NAMALWA (cell line): ENCODE measurements at places on chromosomes 1 and 21.

- DNase-seq = no peak
These were observed 3.5 kb downstream of the ITPKB start for GRCh38 chr1:226735576-226735975.

DNA sequence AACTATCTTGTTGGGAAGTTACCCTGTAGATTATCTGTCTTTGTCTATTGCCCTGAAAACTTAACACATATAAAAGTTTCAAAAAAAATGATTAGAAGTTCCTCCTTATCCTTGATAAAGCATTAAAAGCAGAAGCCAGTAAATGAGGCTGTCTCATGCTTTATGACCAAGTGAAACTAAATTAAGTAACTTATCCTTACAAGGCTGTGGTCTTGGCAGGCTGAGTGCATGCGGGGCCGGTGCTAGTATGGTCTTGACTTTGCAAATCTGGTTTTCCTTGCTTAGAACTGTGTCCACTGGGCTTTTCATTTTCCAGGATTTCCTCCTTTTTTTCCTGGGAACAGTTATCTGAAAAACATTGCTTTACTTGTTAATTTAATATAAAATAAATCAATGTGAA is 43.1 kb downstream of the PCNX2 start:
- DNase-seq = no peak

DNA sequence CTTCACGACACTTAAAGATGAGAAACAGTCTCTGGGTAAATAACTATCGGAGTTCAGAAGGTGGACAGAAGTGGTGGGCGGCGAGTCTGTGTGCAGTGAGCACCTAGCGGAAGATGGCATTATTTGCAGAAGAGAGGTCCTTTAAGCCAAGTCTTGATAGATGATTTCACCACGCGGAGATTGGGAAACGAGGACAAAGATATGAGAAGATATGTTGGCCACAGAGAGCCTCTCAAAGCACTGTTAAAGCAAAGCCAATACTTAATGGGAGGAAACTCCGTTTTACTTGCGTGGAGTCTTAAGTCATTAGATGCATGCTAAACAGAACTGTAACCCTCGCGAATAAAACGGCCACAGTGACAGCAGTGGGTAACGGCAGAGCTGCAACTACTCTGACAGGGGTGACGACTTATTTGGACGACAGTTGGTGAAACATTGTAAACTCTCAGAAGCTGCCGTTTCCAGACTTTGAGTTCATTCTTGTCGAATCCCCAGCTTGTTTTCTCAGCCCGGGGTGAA is 577 bp upstream of the CEP350 start:
- DNase-seq = peak; percentile 92

DNA sequence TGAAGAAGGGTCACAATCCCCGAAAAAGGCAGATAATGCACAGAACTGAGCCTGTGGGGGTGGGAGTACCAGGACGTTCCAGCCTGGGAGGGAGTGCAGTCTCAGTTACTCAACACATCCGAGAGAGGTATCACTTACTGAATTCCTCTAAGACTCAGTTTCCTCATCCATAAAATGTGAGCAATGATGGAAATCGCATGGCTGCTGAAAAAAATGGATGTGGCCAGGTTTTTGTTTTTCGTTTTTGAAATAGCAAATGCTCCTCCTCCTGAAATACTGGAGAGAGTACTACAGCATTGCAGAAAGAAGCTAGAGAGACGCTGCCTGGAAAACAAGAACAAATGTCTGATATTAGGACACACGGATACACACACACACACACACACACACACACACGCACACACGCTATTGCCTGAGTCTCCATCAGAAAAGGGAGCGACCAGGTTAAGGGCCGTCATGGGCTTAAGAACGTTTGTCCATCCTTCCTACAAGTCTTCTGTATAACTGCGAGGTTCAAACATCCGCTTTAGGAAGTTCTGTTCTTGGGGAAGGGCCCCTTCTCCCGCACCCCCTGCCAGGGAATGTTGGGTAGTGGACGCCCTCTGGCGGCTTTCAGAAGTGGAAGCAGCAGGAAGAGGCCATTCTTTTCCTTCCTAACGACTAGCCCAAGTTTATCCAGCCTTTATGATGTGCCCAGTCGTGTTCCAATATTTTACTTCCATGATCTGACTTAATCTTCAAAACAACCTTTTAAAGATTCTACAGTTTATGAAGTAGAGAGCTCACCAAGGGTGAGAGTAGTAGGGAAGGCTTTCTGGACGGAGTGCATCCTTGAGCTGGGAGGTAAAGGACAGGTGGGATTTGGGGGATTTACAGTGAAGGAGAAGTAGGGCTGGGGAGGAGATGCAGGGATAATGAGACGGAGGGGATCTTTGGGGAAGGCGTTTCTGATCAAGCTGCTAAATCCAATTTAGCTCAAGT is 699 bp upstream of the NES start:
- peak; percentile 55 for DNase-seq

DNA sequence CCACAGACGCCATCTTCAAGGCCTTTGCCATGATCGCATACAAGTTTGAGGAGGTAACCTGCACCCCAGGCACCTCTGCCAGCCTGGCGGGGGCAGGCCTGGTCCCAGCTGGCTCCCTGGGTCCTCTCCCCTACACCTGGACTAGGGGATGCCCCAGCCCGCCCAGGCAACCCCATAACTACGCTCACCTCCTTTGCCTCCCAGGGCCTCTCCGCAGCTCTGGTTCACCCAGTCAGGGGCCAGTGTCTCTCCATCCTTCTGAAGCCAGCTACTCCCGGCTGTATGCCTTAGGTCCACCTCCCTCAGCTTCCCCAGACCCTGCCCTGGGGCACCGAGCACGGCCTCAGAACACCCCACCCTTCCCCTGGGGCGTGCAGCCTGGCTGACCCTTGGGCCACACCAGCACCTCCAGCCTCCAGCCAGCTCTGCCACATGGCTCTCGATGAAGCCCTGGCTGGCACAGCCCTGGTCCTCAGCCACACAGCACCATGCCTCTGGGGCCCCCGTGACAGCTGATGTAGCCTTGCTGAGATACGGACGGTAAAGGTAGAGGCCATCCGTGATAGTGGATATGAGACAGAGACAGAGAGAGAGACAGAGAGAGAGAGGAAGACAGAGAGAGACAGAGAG is 80.4 kb upstream of the COL6A1 start:
- DNase-seq = no peak

DNA sequence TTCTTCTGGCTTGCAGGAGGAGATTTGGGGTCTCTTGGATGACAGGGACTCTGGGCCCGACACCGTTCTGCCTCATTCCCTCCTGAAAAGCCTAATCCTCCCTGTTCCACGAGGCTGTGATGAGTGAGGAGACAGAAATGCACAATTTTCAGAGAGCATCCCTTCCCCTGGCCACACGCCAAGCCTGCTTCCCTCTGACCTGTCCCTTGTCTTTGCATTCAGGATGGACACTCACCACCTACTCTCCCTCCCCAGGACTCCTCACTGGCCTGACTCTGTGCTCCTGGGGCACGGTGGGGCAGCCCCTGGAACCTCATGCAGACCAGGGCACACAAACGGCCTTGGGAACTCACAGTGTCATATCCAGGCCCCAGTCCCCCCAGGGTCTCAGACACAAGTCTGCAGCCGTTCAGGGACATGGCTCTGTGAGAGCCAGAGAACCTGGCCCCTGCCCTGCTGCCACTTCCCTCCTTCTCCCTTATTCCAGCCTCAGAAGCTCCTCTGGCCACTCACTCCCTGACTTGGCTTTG is 3.5 kb upstream of the PRAMEF12 start:
- no peak for DNase-seq

GRCh38 chr1:212607913-212608391 is 609 bp upstream of the ATF3 start:
- DNase-seq = no peak

GRCh38 chr1:232937741-232938375 is 12.6 kb upstream of the NTPCR start:
- no peak for DNase-seq

DNA sequence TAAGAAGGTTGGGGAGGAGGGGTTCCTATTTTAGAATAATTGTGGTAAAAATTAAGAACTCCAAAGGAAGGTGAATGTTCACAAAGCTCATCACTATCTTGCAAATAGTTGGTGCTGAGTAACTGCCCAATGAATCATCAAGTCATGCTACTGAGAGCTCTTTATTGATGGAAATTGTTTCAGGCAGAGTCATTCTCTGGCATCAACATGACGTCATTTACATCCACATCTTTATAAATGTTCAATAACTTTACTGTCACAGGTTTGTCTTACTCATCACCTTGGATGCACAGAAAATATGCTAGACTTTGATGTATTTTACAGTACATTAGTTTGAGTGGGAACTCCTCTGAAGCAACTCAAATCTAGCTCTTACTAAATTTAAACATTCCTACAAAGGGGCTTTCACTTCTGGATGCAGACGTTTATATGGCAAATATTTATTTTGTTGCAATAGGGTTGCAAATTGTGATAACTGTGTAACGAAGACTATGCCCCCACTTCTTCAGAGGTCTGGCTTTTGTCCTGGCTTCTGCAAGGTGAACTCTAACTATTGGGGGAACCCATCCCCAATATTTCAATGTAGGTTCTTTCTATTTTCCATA is 273.7 kb upstream of the AJAP1 start:
- no peak for DNase-seq

DNA sequence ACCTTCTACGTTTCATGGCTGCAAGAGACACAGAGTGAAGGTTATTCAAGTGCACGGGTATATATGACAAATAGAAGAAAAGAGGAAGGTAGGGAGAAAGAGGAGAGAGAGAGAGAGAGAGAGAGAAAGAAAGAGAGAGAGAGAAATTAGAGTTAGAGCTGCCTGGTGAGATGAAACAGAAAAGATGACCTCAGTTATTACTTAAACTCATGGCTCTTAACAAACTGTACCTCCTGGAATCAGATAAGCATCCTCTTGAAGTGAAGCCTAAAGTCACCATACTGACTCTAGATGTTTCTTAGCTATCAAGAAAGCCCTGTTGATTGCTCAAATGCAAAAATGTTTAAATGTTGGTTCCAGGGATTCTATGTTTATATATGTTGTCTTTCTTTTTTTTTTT is 597.7 kb upstream of the ZP4 start:
- DNase-seq = no peak

DNA sequence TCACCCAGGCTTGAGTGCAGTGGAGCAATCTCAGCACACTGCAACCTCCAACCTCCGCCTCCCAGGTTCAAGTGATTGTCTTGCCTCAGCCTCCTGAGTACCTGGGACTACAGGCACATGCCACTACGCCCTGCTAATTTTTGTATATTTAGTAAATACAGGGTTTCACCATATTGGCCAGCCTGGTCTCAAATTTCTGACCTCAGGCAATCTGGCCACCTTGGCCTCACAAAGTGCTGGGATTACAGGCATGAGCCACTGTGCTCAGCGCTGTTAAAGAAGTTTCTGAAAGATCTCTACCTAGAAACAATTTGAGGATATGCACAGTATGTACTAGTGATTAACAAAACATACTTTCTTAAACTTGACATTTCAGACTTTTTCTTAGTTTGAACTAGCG is 182.6 kb upstream of the ESRRG start:
- DNase-seq = no peak

- DNase-seq = no peak
These were observed 111.4 kb downstream of the TBX19 start for GRCh38 chr1:168391851-168392681.
